ENCODE measurements at places on chromosomes 11 and 22. TPM values are rescaled to one million over a fixed set of nuclear protein-coding genes. Genes with fewer than 3 reads are reported as not detected.

- H3K4me3 ChIP-seq, result no peak overlapping the region
- no peaks in the 10 kb centered on the region for H3K36me3 ChIP-seq
- no peak for DNase-seq
- peaks cover 47% of the 10 kb centered on the region for H3K27me3 ChIP-seq
- no peaks in the 10 kb centered on the region for H3K4me1 ChIP-seq
These were observed 93.2 kb upstream of the LMO1 start for GRCh38 chr11:8356721-8357504.

DNA sequence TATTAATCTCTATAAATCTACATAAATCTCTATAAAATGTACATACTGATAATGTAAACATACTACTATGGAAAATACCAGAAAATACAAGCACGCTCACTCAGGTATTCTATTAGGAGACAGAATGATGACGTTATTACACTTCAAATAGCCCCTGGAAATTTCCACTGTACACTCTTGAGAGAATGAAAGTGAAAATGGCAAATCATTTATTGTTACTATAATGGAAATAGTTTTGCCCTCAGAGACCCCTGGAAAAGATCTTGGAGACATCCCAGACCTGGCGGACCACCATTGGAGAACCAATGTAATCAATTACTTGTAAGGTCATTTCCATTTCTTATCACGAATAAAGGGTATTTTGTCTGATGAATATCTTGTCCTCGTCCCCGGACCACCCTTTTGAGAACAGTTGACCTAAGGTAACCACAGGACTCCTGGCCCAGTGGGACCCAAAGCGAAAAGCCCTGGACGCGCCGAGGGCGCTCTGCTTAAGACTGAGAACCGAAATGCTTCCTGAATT, 509 bp upstream of the PRRG4 start:
- peak overlapping the region; percentile 86 for H3K4me3 ChIP-seq
- H3K27ac ChIP-seq, result no peak overlapping the region
- peaks cover 43% of the 10 kb centered on the region for H3K27me3 ChIP-seq
- DNase-seq, result no peak

GRCh38 chr11:74276581-74276980, 34.9 kb downstream of the P4HA3 start:
- peak overlapping the region; percentile 80 for H3K27ac ChIP-seq
- no peaks in the 10 kb centered on the region for H3K36me3 ChIP-seq
- H3K4me3 ChIP-seq, result no peak overlapping the region
- H3K4me1 ChIP-seq, result peaks cover 42% of the 10 kb centered on the region
- DNase-seq, result peak; percentile 78
- no peaks in the 10 kb centered on the region for H3K27me3 ChIP-seq

GRCh38 chr11:85772695-85773094, 38.2 kb downstream of the SYTL2 start:
- H3K4me1 ChIP-seq, result peaks cover 27% of the 10 kb centered on the region
- no peak overlapping the region for H3K4me3 ChIP-seq
- H3K27me3 ChIP-seq, result peaks cover 5% of the 10 kb centered on the region
- no peak for DNase-seq
- H3K36me3 ChIP-seq, result peaks cover 9% of the 10 kb centered on the region
- H3K27ac ChIP-seq, result no peak overlapping the region

- no peaks in the 10 kb centered on the region for H3K36me3 ChIP-seq
- no peak for DNase-seq
- no peak overlapping the region for H3K27ac ChIP-seq
- H3K4me3 ChIP-seq, result no peak overlapping the region
These were observed 75.2 kb downstream of the ISX start for GRCh38 chr22:35140879-35141745.

DNA sequence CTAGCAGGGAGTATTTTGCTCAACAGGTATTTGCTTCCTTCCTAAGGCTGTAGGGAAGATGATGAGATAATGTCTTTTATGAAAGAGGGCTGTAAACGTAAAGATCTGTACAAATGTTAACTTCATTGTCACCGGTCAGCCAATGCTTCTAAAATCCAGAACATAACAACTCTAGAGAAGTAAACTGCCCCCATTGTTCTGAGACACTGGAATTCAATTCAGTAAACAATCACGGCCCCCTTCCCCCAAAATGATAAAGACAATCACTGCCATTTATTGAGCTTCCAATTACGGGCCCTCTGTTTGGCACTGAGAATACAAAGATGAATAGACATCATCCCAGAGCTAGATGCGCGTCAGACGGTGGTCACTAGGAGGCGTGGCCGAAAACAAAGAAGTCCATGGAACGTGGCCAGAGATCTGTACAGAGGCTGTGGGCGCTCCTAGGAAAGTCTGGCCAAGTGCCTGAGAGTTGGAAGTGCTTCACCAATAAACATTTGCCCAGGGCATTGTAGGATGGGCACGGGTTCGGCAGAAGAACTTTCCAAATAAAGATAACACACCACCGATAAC, 576 bp downstream of the TMEM258 start:
- no peaks in the 10 kb centered on the region for H3K27me3 ChIP-seq
- H3K4me1 ChIP-seq, result peaks cover 35% of the 10 kb centered on the region
- peak overlapping the region; percentile 100 for H3K27ac ChIP-seq
- DNase-seq, result peak; percentile 86

The VSIG2 gene
- total RNA-seq, result not detected

The ADM2 gene
- total RNA-seq, result 3.9 TPM

The PARVB gene
- 44.1 TPM for total RNA-seq

The GGTLC2 gene
- total RNA-seq, result not detected

Measured in HFFc6 (cell line).